Activated naive CD4-positive, alpha-beta T cell (primary cell): ENCODE measurements at places on chromosomes 5 and 9.

- no peak for DNase-seq
Measured at GRCh38 chr9:121823451-121824169, 172.2 kb downstream of the DAB2IP start.

DNA sequence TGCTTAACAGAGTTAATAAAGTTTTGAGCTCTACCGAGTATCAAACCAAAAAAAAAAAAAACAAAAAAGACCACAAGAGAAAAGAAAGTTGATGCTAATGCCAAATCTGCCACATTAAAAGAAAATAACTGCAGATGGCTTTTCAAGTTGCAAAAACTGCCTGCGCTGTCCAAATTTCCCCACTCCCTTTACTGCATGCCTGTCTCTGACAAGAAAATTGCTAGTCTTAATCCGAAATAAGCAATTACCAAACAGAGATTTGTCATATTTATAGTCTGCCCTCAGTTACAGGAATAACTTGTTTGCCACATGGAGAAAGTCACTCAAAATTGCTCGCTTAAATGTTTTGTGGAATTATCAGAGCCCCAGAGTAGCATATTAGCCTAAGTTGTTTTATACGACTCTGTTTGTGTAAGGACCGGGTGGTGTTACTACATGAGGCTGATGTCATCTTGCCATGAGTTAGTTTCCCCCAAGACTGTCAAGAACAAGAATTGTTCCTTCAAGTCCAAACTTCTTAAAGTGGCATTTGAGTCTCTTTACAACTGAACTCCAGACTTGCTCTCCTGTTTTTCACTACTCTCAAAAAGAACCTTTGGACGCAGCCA is 160.9 kb downstream of the CEP120 start:
- DNase-seq: no peak

DNA sequence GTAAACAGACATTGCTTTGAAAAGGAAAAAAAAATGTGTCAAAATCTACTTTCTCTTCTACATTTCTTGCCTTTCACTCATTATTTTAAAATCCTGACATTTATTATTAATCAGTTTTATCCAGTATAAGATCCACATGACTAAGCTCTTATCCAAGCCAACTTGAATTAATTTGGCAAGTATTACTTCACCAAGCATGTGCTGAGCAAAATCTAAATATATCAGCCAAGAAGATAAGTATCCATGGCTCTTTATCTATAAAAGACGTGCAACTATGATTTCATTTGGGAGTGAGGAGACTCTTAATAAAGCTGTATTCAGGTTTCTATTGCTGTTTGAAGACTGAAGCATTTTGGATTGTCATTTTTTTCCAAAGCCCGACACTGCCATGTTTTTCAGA is 221.3 kb downstream of the TRIM36 start:
- no peak for DNase-seq

GRCh38 chr5:52457810-52458209 is 329.9 kb upstream of the ITGA1 start:
- DNase-seq: no peak

GRCh38 chr5:171980792-171981191 is 25.6 kb downstream of the FBXW11 start:
- no peak for DNase-seq

DNA sequence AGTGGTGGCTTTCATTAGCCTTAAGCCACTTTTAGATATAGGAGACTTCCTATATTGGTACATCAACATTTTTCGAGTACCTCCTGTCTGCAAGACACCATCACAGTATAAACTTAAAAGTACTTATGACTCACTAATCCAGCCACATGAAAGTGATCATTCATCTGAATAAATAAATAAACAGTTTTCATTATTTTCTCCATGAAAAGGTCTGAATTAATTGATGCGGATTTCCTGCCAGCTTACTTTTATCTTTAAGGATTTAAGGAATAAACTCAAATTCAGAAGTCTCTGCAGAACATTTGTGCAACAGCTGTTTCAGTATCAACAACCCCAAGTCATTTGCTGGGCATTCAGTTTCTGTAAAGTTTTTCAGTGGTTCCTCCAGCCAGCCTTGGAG is 4.0 kb downstream of the SAP30L start:
- DNase-seq: no peak

- DNase-seq: no peak
Measured at GRCh38 chr5:113917997-113918396, 404.5 kb downstream of the YTHDC2 start.

GRCh38 chr5:93585041-93585766 is 2.2 kb downstream of the NR2F1 start:
- DNase-seq: no peak

DNA sequence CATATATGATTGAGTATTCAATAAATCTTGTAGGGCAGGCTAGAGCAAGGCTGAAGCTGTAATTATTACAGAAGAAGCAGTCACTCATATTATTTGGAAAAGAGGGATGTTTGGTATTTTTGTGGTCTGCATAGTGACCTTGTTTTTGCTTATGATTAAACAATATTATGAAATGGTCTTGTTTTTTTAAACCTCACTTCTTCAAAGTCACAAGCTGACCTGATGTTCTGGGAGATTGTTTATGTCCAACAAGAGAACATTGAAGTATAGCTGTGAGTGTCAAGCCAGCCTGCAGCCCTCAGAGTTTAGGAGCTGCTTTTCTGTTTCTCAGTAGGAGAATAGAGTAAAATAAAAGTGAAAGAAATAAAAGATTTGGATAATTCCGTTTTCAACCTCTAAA is 342.2 kb downstream of the LRRC70 start:
- DNase-seq: no peak

DNA sequence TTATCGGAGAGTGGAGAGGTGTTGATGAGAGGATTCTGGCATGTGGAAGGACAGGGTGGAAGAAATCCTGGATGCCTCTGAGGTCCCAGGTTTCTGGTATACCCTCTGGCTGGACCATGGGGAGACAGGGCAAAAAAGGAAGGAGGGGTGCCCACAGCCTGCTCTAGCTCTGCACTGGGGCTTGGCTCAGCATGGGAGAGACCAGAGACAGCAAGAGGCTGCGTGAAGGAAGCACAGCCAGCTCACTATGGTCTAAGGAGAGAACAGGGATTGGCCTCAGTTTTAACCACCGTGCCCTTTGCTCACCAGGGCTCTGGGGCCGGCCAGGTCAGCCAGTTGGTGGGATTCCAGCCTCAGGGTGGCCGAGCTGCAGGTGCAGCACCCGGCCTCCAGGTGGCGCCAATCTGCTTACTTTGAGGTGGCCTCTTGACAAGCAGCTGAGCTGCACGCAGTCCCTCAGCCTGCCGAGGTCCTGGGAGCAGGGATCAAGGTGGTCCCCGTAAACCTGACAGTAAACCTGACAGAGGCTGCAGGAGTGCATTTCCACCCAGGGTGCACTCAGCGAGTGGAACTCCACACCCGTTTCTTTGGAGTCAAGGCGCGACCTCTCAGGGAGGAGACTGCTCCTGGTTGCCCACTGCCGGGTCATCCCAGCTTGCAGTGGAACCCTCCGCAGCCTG is 25.0 kb upstream of the SPTLC1 start:
- DNase-seq: peak; percentile 60

DNA sequence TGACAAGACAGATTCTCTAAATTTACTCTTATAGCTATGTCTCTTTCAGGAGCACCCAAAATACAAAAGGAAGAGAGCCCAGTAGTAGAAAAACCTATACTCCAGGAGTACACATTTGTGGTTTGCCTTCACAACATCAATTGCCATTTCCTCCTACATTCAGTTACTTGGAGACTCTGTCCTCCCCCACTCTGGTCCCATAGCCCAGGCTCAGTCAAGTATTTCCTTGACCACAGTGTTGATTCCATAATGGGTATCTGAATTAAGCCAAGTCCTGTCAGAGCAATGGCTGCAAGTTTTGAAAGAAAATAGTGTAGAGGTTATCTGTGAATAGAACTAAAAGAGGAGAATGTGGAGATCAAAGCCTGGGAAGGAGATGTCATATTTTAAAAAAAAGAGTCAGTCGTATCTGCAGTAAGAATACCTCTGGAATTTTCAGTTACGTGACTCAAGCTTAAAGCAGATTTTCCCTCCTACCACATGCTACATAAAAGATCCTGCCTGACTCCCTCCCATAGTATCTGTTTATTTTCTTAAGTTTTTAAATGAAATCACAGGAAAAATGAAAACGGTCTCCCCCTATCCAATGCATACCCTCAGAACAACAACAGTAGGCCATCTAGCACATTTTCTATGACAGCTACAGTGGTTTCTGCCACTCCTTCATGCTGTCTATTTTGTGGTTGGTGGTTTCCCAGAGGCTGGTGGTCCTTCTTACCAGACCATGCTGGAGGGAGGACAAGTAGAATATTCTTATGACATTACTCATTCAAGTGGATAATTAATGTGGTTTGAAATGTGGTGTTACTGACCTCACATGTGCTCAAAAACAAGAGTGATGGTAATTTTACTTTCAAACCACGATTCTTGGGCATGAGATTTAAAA is 249.7 kb upstream of the TMEM161B start:
- DNase-seq: no peak

GRCh38 chr9:122302237-122303093 is 37.8 kb downstream of the MRRF start:
- DNase-seq: no peak

DNA sequence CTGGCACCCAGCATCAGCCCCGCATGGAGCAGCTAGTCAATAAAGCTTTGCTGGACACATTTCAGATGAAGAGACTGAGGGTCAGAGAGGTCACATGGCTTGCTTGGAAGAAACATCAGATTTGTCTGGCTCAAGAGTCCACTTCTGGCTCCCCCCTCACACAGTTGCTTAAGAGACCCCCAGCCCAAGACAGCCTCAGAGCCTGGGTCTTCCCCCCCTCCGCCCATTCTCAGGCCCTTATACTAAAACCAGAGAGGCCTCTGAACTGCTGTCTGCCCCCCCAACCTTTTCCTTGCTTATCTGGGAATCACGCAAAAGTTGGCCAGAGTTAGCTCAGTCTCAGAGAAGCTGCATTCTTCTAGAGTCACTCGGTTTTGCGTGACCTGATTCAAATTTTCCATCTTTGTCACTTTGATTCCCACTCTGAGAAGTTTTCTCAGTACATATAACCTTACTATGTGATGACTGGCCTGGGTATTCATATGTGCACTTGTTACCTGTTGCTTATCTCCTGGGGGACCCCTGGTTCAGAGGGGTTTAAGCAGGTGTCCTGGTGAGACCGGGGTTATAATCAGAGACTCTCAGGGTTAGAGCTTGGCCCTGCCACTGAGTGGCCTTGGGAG is 145.4 kb upstream of the IER5L start:
- no peak for DNase-seq

GRCh38 chr9:14294659-14295058 is 19.3 kb downstream of the NFIB start:
- DNase-seq: no peak

GRCh38 chr5:40552981-40553380 is 126.7 kb upstream of the PTGER4 start:
- no peak for DNase-seq

DNA sequence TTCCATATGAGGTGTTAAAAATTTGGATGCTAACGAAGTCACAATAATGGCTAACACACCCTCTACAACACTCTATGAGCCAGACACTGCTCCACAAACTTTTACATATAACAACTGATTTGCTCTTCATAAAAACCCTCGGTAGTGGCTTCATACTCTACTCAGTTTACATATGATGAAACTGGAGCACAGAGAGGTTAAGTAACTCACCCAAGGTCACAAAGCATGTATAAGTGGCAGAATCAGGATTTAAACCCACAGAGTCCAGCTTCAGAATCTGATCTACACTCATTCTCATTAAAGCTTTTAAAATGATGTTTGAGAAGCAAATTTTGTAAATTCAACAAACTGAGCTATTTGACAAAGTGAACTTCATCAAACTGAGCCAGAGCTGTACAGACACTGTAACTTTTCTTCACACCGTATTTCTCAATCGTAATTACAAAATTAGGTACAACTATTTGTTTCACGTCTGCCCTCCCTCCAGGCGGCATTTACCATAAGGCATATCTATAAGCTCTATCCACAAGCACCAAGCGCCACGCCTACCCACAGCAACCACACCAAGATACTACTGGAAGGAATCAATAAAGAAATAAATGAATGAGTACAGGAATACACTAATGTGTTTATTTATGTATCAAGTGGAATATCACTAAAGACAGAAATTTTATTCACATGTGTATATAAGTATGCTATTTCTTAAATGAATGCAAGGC is 24.3 kb downstream of the TTC39B start:
- DNase-seq: no peak

DNA sequence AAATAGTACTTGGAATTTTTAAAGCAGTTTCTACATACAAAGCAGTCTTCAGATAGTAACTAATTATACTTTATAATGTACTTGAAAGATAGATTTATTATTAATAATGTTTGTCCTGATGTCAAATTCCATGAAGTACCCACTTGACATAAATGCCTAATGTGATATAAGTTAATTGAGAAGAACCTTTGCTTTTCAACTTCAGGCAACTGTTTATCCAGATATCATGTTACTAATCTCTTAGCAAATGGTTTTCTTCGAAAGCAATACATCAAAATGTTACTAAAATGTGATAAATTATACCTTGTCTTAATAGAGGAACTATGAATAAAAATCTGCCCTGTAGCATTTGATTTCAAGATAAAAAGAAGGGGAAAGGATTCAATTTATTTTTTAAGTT is 146.8 kb upstream of the FBXL17 start:
- DNase-seq: no peak

GRCh38 chr9:134565316-134565915 is 76.2 kb upstream of the COL5A1 start:
- DNase-seq: no peak

DNA sequence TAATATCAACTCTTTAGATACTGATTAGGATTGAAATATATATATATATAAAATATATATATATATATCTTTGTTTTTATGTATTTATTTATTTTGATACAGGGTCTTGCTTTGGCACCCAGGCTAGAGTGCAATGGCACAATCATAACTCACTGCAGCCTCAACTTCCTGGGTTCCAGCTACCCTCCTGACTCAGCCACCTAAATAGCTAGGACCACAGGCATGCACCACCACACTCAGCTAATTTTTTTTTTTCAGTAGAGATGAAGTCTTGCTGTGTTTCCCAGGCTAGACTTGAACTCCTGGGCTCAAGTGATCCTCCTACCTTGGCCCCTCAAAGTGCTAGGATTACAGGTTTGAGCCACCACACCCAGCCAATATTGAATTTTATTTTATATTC is 20.6 kb upstream of the CDH6 start:
- DNase-seq: no peak

GRCh38 chr9:127865645-127866464 is 11.4 kb upstream of the ENG start:
- no peak for DNase-seq

GRCh38 chr5:133120156-133120750 is 68.4 kb downstream of the HSPA4 start:
- no peak for DNase-seq

DNA sequence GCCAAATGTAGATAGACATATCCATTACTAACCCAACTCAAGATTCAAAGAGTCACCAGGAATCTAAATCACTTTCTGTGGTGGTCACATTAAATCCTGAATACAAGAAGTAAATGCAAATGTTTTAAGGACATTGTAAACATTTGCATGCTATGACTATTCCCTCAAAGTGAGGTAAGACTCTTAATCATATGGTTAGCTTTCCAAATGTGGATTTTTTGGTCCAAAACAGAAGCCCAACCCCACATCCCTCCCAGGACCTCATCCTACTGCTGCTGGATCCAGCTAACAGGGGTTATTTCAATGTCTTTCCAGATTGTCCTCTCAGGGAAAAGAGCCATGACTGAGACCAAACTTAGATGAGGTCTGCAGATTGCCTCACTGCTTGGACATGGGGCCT is 228.1 kb upstream of the PANK3 start:
- no peak for DNase-seq
